ENCODE measurements at places on chromosomes 7 and 10.
A peak's percentile ranks its signal among the peaks of the same experiment; 100 is the strongest.

DNA sequence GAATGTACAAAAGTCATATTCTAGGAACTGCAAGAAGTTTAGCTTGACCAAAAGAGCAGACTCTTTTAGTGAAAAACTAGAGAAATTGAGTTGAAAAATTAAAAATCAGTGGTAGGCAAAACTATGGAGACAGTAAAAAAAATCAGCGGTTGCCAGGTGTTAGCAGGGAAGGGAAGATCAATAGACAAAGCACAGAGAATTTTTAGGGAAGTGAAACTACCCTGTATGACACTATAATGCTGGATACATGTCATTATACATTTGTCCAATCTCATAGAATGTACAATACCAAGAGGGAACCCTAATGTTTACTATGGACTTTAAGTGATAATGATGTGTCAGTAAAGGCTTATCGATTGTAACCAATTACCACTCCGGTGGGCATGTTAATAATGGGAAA lies 761.9 kb downstream of the MAGI2 start:
- no peak for DNase-seq

DNA sequence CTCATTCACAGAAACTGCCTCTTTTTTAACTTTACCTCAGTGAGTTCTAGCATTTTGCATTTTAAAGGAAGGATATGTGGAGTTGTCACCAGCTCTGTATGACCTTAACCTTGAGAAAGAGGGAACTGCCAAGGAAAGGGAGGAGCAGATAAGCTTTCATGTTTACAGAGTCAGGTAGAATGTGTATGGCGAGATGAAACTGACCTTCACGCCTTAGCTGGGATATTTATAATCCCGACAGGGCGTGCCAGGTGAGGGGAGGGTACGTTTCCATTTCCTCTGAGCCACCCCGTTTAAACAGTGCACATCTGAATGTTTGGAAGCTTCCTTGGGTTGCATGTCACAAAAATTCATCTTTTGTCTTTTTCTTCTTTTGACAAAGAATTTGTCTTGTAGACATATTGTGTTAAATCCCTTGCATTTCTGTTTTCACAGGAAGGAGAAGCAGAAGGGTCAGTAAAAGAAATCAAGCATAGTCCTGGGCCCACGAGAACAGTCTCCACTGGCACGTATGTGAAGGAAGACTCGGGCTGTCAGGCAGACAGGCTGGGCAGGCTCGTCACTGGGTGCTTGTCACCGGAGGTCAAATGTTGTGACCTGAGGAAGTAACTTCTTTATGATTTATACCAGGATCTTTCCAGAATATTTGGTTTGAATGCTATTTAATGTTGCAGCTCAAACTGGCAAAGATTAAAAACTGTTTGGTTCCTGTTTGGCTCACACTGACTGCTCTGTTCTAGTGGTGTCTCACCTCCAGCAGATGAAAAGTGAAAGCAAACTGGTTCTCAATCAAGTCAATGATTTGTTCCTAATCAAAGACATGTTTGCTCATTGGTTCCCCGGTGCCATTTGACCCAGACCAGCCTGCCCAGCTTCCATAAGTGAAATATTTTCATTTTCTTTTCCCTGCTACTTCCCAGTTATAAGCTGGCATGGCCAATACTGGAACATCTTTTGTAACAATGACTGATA lies 16.2 kb downstream of the OPTN start:
- no peak for DNase-seq

GRCh38 chr7:128033246-128033645 lies 2.0 kb upstream of the LRRC4 start:
- DNase-seq: no peak

- DNase-seq: no peak
These were observed 37.2 kb downstream of the FAM13C start for GRCh38 chr10:59325116-59325515.

- no peak for DNase-seq
These were observed 647 bp downstream of the PLAU start for GRCh38 chr10:73911553-73912004.

- DNase-seq: no peak
These were observed 1.2 kb downstream of the MLXIPL start for GRCh38 chr7:73622909-73623797.

- DNase-seq: no peak
These were observed 137.1 kb downstream of the CUX1 start for GRCh38 chr7:101954499-101954898.

- no peak for DNase-seq
These were observed 3.3 kb downstream of the MAD1L1 start for GRCh38 chr7:2229467-2229866.

DNA sequence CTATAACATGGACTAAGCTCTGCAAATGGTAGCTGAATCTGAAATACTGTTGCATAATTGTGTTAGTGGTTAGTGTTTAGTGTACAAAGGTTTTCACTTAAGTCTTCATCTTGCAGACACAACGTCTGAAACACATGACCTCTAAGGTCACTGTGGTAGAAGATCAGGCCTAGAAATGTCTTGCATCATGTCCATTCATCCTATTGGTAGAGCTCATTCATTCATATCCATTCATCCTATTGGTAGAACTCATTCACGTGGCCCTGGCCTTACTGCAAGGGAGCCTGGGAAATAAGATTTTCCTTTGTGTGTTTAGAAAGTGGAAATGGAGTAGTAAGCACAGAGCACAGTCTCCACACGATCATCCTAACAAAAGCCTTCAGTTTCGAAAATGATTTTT lies 485.8 kb downstream of the PLXNA4 start:
- DNase-seq: no peak

DNA sequence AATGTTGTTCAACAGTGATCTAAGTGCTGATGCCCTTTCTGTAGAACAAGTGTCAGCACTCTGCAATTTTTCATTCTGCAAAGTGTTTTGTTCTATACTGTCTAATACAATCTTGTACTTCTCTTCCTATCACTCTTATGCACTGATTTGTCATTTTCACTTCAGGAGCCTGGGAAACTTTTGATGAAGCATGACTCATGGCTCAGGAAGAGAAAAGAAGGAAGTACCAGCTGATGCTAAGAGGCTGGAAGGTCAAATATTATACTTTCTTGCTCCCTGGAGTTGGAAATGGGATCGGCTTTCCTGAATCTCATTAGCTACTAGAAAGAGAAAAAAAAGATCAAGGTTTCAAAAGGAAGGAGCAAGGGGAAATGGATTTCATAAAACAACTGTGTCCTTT lies 45.8 kb downstream of the DGKI start:
- peak; percentile 7 for DNase-seq

DNA sequence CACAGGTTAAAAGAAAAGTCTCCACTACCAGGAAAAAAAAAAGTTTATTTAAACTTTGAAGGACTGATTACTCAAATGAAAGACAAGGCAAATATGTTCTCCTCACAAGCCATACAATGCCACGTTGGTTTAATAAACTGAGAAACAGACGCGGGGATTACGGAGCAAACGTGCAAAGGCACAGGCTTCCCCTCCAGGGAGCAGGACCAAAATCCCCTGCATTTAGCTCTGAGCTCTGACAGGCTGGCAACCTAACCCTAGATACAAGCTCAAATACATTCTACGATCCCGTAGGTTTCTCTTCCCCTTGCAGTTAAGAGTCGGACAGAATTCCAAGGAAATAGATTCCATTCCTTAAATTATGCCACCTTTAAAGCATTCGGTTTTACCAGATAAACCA lies 7.7 kb upstream of the GRB10 start:
- DNase-seq: no peak

DNA sequence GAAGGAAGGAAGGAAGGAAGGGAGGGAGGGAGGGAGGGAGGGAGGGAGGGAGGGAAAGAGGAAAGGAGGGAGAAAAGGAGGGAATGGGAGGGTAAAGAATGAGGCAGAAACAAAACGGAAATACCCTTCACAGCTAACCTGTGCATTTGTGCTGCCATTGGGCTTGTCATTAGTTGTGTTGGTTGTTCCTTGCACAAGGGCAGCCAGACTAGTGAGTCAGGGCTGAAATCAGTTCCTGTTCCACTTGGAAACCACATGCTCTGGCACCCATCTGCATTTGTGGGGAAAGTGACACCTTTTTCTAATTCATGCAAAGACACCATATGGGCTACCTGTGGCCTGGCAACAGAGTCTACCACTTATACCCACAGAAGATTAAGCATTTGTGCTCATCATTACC lies 1004.0 kb upstream of the C7orf33 start:
- DNase-seq: no peak

- no peak for DNase-seq
These were observed 158.1 kb downstream of the LRRC4 start for GRCh38 chr7:127873151-127873550.

- DNase-seq: no peak
These were observed 103.7 kb downstream of the CXCL12 start for GRCh38 chr10:44281089-44281613.

- no peak for DNase-seq
These were observed 29.7 kb downstream of the AP3M1 start for GRCh38 chr10:74120911-74121310.

GRCh38 chr7:44536090-44536489 lies 5.0 kb downstream of the NPC1L1 start:
- no peak for DNase-seq

GRCh38 chr7:112347088-112347487 lies 103.2 kb upstream of the IFRD1 start:
- no peak for DNase-seq

DNA sequence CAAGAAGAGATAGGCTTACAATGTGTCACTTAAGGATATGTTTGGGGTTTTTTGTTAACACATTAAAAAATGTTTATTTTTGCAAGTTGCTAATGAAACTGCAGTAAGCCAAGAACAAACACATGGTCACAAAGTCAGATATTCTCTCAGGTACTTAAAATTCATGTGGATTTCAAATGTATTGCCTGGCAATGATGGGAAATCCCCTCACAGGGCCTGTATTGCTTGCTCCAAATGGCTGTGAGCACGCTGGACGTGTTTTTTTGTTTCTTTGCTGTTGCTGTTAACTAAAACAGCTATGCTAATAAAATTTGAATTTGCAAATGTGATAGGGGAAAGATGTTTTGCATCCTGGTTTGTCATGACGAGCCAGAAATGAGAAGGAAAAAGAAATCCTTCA lies 3.8 kb upstream of the CELF2 start:
- no peak for DNase-seq

Data from foreskin keratinocyte (primary cell).